Lung (tissue), 17 donors: ENCODE measurements at places on chromosomes 3 and 15. TPM values are rescaled to one million over a fixed set of nuclear protein-coding genes. Genes with fewer than 3 reads are reported as not detected.
A peak's percentile ranks its signal among the peaks of the same experiment; 100 is the strongest.

GRCh38 chr3:46460051-46460450 is 4.7 kb downstream of the LTF start:
- H3K4me3 ChIP-seq, result no peak overlapping the region
- H3K4me1 ChIP-seq, result peaks cover 3% of the 10 kb centered on the region
- no peaks in the 10 kb centered on the region for H3K36me3 ChIP-seq
- H3K27ac ChIP-seq, result no peak overlapping the region

The GPR62 gene
- total RNA-seq, result not detected

The DLEC1 gene
- total RNA-seq, result 10.3 TPM

GRCh38 chr3:20458994-20459716 is 273.1 kb upstream of the SGO1 start:
- peak; percentile 92 for DNase-seq
- no peak overlapping the region for H3K27ac ChIP-seq
- H3K27me3 ChIP-seq, result no peaks in the 10 kb centered on the region

GRCh38 chr3:152434142-152434541 is 165.4 kb downstream of the MBNL1 start:
- no peak overlapping the region for H3K4me3 ChIP-seq
- peaks cover 3% of the 10 kb centered on the region for H3K36me3 ChIP-seq
- no peaks in the 10 kb centered on the region for H3K4me1 ChIP-seq

The CHST2 gene
- total RNA-seq, result 14.5 TPM

DNA sequence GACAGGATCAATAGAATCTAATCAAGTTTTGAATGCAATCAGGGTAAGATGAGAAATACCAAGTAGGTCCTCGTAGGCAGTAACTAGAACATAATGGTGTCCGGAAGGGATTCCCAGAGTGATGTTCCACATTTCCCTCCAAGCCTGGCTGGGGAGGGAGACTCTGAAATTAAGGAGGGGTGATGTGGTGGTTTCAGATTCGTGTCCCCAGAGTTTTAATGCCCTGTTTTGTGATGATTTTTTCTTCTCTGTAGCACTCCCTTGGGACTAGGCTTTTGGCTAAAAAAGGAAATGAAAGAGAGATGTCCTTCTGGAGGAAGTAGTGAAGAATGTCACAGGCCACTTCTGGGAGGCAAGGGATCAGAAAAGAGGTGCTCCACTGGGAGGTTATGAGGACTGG is 108.3 kb upstream of the CACNA2D3 start:
- H3K4me1 ChIP-seq, result no peaks in the 10 kb centered on the region
- H3K36me3 ChIP-seq, result no peaks in the 10 kb centered on the region
- no peak overlapping the region for H3K4me3 ChIP-seq

DNA sequence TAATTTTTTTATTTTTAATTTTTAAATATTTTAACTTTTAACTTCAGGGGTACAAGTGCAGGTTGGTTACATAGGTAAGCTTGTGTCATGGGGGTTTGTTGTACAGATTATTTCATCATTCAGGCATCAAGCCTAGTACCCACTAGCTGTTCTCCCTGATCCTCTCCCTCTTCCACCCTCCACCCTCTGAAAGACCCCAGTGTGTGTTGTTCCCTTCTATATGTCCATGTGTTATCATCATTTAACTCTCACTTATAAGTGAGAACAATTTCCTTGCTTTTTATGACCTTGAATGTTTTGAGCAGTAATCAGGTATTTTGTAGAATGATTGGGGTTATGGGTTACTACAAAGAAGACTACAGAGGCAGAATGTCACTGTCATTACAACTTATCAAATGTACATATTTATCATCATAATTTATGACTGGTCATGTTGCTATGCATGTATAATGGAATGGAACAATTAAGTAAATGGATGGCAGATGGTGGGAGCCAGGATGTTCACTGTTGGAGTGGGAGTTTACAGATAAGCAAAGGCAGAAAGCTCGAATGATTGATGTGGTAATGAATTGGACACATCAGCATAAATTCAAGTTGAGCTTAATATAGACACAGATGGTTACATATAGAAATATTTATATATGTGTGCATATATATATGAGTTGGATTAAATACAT is 563.8 kb upstream of the ROBO1 start:
- no peaks in the 10 kb centered on the region for H3K27me3 ChIP-seq
- no peaks in the 10 kb centered on the region for H3K36me3 ChIP-seq
- H3K27ac ChIP-seq, result no peak overlapping the region
- DNase-seq, result no peak
- no peak overlapping the region for H3K4me3 ChIP-seq

The HGD gene
- total RNA-seq, result 2.2 TPM

DNA sequence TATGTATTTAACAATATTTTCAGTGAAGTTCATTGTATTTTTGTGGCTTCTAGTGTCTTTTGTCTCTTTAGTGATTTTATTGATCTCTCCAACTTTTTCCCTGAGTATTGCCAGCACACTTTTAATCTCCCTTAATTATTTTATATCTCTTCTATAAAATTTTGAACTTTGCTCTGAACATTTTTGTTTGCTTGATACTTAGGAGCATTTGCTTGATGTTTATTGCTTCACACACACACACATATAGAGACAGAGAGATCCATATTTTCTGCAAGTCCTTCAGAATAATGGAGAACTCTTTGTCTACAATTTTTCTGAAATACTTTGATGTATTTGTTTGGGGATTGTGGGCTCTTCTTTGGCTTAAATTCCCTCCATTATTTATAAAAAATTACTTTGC is 213.8 kb downstream of the SLC9A9 start:
- H3K36me3 ChIP-seq, result peaks cover 4% of the 10 kb centered on the region
- no peaks in the 10 kb centered on the region for H3K27me3 ChIP-seq
- H3K4me1 ChIP-seq, result no peaks in the 10 kb centered on the region
- DNase-seq, result no peak
- no peak overlapping the region for H3K4me3 ChIP-seq
- no peak overlapping the region for H3K27ac ChIP-seq

GRCh38 chr3:65627062-65627461 is 411.7 kb downstream of the MAGI1 start:
- no peak overlapping the region for H3K27ac ChIP-seq
- H3K36me3 ChIP-seq, result no peaks in the 10 kb centered on the region
- no peak overlapping the region for H3K4me3 ChIP-seq
- DNase-seq, result no peak

The SERPINI2 gene
- 5.2 TPM for total RNA-seq

GRCh38 chr3:143951351-143951971 is 20.2 kb upstream of the DIPK2A start:
- H3K27me3 ChIP-seq, result no peaks in the 10 kb centered on the region
- peak; percentile 39 for DNase-seq
- no peaks in the 10 kb centered on the region for H3K4me1 ChIP-seq
- H3K4me3 ChIP-seq, result no peak overlapping the region
- H3K27ac ChIP-seq, result no peak overlapping the region

The CCDC54 gene
- total RNA-seq, result not detected

The EPB42 gene
- total RNA-seq, result 0.18 TPM

DNA sequence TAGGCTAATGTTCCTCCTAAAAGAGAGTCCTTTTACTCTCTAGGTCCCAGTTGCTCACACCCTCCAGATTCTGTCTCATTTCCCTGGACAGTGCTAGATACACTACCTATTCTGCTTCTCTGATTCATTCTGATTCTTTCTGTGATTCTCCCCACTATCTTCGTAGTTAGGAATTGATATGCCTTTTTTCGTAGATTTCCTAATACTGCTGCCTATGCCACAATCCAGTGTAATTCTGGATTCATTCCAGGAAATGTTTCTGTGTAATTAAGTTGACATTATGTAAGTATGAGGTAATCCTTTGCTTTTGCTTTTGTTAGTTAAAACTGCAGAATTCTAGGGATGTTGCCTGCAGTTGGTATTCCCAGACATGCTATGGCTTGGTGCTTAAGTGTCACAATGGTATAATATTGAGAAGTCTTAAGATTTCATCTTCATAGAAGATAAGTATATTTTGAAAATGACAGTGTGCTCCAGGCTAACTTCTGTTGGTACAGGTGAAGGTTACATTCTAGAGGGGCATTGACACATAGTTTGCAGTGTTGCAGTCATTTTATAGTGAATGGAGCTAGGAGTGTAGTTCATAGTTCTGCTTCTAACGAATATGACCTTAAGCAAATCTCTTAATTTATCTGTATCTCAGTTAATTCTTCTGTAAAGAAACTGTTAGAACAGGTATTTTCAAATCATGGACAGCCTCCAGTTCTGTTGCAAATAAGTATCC is 54.3 kb downstream of the RIOX2 start:
- peaks cover 12% of the 10 kb centered on the region for H3K4me1 ChIP-seq
- no peak overlapping the region for H3K27ac ChIP-seq
- no peak overlapping the region for H3K4me3 ChIP-seq
- H3K27me3 ChIP-seq, result no peaks in the 10 kb centered on the region

- H3K27ac ChIP-seq, result peak overlapping the region; percentile 96
- peak; percentile 69 for DNase-seq
- peak overlapping the region; percentile 40 for H3K4me3 ChIP-seq
- H3K27me3 ChIP-seq, result no peaks in the 10 kb centered on the region
Measured at GRCh38 chr15:38254051-38254883, 1.6 kb downstream of the SPRED1 start.

DNA sequence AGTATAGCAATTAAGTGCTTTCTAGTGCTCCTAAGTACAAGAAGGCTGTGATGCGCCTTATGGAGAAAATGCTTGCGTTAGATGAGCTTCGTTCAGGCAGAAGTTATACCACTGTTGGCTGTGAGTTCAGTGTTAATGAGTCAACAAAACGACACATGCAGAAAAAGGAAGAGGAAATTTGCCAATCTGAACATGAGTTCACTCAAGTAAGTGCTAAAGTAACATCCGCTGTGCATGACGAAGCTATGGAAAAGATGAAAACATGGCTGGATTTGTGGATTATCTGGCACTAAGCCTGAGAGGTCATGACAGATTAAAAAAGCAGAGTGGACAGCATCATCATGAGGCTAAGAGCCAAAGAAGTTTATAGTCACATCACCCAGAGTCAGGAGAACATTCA is 36.9 kb downstream of the SH3BP5 start:
- peak; percentile 36 for DNase-seq
- H3K4me3 ChIP-seq, result no peak overlapping the region
- peak overlapping the region; percentile 77 for H3K27ac ChIP-seq
- no peaks in the 10 kb centered on the region for H3K27me3 ChIP-seq

- no peak for DNase-seq
- H3K36me3 ChIP-seq, result no peaks in the 10 kb centered on the region
- H3K4me1 ChIP-seq, result no peaks in the 10 kb centered on the region
- H3K27ac ChIP-seq, result no peak overlapping the region
Measured at GRCh38 chr3:156356537-156357363, 198.2 kb downstream of the SSR3 start.

GRCh38 chr3:164918905-164919304 is 159.4 kb downstream of the SI start:
- no peak for DNase-seq
- H3K4me1 ChIP-seq, result no peaks in the 10 kb centered on the region
- no peak overlapping the region for H3K27ac ChIP-seq
- no peaks in the 10 kb centered on the region for H3K27me3 ChIP-seq
- no peak overlapping the region for H3K4me3 ChIP-seq
- H3K36me3 ChIP-seq, result no peaks in the 10 kb centered on the region

The SLC9C1 gene
- 0.28 TPM for total RNA-seq

- no peak overlapping the region for H3K27ac ChIP-seq
- H3K27me3 ChIP-seq, result no peaks in the 10 kb centered on the region
- H3K4me3 ChIP-seq, result no peak overlapping the region
- H3K36me3 ChIP-seq, result no peaks in the 10 kb centered on the region
Measured at GRCh38 chr3:21830541-21830940, 79.5 kb upstream of the ZNF385D start.

The ESYT3 gene
- total RNA-seq, result 38.3 TPM

The RPSA gene
- total RNA-seq, result 657 TPM

- no peaks in the 10 kb centered on the region for H3K27me3 ChIP-seq
- no peaks in the 10 kb centered on the region for H3K4me1 ChIP-seq
- H3K4me3 ChIP-seq, result no peak overlapping the region
Measured at GRCh38 chr3:157493627-157494550, 9.3 kb downstream of the VEPH1 start.

DNA sequence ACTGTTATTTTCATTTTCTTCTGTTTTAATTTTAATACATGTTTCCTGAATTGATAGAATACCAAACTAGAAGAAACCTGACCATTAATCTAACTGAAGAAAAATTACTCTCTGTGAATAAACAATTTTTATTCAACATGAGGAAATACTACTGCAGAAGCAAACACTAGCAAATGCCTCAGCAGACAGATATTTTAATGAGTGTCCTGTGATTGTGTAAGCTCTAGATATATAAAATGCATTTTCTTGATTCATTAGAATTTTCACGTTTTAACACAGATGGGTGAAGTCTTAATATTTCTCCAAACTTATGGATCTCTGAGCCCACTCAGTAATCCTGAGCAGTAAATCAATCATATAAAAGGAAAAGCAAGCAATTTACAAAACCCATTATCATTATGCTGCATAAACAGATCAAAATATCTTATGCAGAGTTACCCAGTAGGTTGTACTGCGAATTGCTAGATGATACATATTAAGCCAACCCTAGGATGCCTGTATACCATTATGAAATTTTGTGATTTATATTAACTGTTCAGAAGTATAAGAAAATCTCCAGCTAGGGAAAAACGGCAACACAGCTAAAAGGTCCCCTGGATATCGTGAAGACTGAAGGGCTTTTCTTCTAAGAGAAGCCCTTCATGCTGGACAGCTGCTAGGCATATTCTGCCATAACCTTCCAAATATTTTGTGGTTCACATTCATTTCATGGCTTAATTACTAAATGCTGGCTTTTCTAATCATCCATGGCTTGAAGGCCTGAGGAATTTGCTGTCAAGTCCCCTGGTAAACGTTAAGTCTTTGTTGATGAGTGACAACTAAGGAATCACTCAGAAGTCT is 157.7 kb upstream of the TGFBR2 start:
- H3K4me3 ChIP-seq, result no peak overlapping the region
- H3K27ac ChIP-seq, result no peak overlapping the region
- H3K4me1 ChIP-seq, result no peaks in the 10 kb centered on the region
- H3K36me3 ChIP-seq, result no peaks in the 10 kb centered on the region
- peak; percentile 34 for DNase-seq
- no peaks in the 10 kb centered on the region for H3K27me3 ChIP-seq

DNA sequence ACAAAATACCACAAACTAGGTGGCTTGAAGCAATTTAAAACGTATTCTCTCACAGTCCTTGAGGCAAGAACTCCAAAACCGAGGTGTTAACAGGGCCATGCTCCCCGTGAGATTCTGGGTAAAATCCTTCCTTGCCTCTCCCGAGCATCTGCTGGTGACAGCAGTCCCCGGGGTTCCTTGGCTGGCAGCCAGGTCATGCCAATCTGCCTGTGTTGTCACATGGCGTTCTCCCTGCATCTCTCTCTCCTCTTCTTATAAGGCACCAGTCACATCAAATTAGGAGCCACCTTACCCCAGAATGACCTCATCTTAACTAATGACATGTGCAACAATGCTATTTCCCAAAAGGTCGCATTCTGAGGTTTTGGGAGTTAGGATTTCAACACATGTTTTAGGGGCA is 26.3 kb upstream of the LRRN1 start:
- no peak overlapping the region for H3K27ac ChIP-seq
- no peak overlapping the region for H3K4me3 ChIP-seq

DNA sequence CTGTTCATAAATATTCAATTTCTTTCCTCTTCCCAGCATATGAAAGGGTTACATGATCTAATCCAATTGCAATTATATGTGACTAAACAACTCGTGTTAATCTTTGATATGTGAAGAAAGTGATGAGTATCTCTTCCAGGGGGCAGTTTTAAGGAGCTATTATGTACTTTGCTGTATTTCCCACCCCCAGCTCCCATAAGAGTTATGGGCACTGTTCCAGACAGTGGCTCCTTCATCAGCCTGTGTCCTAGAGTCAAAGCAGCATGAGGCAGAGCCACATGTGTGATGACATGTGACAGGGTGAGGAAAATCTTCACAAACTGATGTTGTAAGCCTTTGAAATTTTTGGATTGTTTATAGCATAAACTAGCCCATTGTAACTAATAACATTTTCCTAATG is 315.4 kb downstream of the DIPK2A start:
- no peaks in the 10 kb centered on the region for H3K27me3 ChIP-seq
- no peak overlapping the region for H3K4me3 ChIP-seq

The ITIH1 gene
- total RNA-seq, result 0.34 TPM

The TIMP4 gene
- 0.48 TPM for total RNA-seq
